ENCODE measurements at places on chromosomes 12 and 14.

DNA sequence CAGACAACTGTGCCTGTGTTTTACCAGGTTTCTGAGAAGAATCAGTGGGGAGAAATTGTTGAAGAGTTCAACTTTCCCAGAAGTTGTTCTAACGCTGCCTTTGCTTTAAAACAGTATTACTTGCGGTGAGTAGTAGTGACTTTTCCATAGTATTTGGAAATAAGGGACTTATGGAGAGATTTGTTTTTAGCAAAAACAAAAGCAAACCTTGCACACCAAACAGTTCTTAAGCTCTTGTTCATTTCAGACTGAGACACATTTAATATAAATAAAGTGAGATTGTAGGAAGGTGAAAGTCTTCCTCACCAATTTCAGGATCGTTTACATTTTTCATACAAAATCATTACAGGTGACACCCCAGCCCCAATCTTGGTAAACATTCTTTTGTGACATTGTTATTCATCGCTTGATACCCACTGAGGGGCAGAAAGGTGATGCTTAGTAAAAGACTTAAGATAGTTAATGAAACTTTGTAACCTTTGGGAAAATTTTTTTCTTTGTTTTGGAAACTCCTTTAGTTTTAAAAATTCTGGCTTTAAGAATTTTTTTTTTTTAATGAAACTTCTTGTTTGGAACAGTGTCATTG lies 1.8 kb downstream of the ARID2 start:
- no peak for DNase-seq

DNA sequence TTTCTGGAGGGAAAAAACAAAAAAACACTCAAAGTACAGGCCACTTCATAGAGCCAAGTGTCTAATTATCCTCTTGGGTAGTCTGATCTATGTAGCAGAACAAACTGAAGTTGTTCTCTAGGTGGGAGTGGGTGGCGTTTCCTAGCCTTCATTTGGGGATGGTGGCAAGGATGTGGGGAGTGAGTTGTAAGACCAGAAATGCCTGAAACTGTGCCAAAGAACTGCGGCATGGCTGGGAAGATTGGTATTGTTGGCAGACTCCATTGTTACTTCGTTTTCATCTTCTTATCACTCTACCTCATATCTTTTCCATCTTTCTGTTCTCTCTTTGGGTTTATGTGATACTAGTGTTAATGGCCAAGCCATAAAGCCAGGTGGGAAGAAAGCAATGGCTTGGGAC lies 177.3 kb upstream of the DDHD1 start:
- DNase-seq = no peak

- DNase-seq = no peak
Measured at GRCh38 chr14:56992332-56992820, 182.1 kb upstream of the OTX2 start.

DNA sequence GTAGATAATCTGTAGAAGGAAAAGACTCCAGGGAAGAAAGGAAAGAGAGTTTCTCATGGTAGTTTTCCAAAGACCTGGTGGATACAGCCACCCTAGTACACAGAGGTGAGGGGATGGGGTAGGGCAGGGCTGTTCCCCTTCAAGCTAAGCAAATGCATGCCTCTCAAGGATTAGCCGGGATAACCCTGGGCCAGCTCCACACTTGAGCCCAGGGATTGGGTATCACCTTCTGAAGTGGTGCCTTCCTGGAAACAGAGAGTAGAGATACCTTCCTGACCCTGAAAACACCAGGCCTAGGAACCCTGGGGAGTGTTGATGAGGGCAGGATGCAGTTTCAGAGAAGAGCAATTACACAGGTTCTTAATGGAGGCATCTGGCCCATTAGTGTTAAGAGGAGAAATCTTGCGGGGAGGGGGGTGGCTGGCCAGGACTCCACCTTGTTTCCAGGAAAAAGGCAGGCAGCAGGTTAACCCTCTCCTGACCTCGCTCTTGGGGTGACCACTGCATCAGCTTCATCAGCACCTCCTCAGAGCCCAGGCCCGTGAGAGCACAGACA lies 106.9 kb upstream of the TMEM233 start:
- DNase-seq = no peak

DNA sequence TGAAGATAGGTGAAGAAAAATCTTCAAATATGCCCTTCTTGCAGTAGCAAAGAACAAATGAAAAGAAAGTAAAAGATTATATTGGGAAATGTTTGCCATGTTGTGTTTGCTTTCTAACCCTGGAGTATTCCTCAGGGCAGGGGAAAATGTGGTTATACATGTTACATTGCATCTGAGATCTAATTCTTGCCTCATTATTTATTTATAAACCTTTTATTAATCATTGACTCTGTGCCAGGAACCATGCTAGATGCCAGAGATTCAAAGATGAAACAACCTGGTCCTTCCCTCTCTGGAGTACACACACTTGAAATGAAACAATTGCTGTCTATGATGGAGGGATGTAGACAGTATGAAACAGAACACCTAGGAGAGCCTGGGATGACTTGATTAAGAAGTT lies 128.1 kb upstream of the HMGA2 start:
- DNase-seq = no peak

DNA sequence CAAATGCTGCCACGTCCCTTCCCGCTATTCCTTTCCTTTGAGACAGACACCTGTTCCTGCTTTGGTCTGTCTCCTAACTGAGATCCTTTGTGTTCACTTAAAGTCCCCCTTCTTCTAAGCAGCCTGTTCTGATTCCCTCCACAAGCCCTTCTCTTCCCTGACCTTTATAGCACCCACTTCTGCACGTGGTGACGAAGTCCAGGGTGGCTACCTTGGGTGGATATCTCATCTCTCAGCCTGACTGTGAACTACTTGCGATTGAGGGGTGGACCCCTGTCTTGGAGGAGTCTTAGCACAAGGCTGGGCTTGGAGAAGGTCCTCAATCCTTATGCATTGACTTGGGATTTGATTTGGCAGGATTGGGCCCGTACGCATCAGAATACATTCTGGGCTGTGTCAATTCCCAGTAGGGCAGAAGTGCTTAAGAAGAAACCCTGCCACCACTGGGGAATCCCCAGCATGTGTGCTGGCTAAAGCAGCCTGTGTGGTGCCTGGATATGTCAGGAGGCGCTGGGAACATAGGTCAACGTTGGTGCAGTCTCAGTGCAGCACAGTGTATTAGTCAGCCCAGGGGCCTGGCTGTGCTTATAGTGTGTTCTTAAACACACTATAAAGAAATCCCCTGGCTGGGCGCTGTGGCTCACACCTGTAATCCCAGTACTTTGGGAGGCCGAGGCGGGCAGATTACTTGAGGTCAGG lies 23.6 kb downstream of the KRT80 start:
- DNase-seq = no peak

DNA sequence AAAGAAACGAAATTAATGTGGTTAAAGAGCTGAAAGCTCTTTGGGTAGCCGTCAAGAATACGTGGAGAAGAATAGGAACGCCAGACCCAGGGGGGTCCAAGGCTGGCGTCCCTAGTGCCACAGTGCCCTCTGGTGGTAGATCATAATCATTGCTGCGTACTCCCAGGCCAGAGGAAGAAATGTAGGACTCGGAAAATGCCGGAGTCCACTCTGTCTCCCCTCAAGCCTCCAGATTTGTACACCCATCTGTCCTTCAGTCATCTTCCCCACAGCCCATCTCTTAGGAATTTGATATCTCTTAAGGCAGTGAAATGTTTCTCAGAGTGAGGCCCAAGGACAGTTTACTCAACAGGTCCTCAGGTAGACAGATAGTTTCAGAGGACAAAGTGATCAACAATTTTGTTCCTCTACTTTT lies 25.4 kb upstream of the PLEKHG6 start:
- peak; percentile 27 for DNase-seq

DNA sequence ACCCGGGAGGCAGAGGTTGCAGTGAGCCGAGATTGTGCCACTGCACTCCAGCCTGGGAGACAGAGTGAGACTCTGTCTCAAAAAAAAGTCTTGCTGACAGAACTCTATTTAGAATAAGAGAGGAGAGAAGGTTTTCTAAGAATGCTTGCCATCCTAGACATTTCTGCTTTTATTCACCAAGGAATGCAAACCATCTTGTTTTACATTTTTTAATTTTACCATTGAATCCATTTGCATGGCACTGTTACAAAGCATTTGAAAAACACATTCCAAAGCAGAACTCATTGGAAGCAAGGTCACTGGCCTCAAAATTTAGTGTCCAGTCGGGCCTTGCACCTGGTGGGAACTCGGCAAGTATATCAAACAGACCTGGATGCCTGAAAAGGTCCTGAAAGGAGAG lies 44.2 kb upstream of the RASSF3 start:
- DNase-seq = no peak

DNA sequence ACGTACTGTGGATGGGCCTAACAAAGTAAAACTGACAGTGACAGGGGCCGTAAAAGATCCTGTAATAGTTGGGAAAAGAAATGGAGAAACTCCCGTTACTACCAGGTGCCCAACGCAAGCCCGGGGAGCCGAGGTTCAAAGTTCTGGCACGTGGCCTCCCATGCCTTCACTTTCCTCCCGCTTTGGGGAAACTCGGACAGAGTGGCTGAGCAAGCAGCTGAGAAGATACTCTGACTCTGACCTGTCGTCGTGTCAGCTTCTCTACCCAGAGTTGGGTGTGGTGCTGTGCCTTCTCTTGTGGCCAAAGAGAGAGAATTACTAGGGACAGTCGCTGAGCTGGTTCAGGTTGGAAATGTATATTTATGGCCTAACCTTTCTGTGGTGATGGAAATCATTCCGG lies 1.7 kb downstream of the B4GALNT3 start:
- no peak for DNase-seq

DNA sequence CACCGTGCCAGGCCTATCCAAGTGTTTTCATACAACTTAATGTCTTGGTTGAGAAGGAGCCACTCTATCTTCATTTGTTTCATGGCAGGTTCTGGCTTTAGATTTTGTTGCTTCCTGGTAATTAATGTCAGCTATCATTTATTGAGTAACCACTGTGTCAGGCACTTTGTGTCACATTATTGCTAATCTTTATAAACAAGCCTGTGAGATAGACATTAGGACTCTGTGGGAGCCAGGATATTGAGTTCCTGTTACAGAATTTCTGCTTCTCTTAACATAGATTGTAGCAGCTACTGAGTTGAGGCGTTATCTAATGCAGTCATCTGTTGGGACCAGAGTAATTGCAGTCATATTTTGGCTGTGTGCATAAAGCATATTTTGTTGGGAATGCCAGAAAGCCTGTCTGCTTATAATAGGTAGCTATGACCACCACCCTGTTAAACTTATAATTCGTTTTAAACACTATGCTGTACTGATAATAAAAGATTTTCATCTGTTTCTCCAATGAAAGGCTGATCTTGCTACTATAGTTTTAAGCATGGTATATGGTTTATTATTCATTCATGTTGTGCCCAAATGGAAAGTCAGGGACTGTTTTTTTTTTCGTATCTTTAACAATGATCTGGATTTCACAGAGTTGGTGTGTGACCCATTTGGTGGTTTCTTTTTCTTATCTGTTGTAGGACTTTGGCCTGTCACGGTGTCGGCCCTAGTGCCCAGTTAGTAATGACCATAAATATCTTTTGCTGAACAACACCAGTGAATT lies 432.6 kb downstream of the PCNX1 start:
- DNase-seq = no peak

- no peak for DNase-seq
Measured at GRCh38 chr14:57297852-57298251, 29.1 kb downstream of the AP5M1 start.

GRCh38 chr12:10551375-10551774 lies 45.7 kb downstream of the EIF2S3B start:
- DNase-seq = no peak

DNA sequence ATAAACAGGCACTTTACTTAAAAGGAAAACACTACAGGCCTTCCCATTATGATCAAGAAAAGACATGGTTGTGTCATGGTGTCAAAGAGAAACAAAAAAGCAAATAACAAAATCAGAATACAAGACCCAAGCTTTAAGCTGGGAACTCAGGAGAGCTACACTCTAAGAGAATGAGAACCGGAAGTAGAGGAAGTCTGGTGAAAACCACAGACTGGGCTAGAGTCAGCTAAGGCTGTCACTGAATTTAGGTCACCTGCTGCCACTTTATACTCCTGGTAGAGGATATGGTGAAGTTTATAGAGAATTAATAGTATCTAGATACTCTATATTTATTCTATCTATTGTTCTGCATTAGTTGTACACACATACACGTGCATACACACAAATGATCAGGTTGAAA lies 971.7 kb downstream of the FLRT2 start:
- no peak for DNase-seq

DNA sequence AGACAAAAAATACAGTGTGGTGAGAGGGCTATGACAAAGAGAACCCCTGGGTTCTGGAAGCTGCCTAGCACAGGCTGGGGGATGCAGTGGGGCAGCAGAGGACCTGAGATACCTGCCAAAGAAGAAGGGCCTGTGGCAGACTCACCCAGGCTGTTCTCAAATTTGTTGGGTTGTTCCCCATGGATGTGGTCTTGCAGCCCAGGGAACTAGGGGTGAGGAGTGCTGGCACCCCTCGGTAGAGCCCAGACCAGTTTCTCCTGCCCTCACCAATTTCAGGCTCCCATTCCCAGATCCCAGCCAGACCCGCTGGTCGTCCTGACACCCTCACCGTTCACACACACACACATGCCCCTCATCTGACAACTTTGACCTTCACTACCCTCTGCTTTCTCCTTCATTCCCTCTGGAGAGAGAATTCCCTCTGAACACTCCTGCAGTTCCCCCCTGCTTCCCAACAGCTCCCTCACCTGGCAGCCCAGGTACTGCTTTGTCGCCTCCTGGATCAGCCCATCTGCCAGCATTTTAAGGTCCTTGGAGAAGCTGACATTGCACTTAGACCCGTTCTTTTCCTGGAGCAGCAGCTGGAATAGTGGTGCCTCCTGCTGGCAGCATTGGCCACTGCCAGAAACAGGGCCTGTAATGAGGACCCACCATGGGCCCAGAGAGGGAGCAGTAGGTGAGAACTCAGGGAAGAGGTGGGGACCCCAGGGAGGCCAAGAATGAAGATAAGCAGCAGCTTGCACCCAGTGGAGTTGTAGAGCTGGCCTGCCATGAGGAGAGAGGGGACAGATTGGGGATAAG lies 5.9 kb upstream of the GDF11 start:
- peak; percentile 42 for DNase-seq

DNA sequence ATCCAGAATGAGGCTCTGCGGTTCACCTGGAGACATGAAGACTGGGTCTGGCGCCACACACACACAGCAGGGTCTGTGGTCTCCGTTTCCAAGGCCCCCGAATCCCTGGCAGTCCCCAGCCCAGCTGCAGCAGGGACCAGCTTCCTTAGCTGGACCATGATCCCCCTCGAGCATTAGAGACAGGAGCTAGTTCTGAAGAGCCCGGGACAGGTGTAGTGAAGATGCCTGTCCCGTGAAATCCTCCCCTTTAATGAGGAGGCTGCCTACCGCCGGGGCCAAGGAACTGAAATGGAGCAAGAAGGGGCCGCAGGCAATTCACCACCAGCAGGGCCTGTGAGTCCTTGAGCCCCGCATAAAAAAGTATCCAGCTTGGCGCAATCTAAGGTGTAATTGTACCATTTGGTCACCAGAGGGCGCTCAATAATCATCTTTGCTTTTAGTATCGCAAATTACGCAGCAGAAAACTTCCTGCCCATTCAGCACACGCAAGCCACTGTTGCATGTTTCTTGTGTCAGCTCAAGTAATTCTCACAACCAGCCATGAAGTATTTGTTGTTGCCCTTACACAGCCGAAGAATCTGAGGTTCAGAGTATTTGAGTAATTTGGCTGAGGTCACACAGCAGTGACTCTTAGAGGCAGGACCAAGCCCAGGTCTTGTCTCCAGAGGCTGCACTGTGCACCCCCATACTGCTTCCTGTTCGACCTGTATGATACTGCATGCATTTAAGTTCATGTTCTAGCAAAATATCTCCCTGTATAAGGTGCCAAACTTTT lies 54.3 kb upstream of the PPP2R5C start:
- peak; percentile 46 for DNase-seq

Data from stimulated activated naive CD4-positive, alpha-beta T cell (primary cell).